ENCODE measurements at places on chromosomes 2 and 18. TPM values are rescaled to one million over a fixed set of nuclear protein-coding genes. Genes with fewer than 3 reads are reported as not detected.

DNA sequence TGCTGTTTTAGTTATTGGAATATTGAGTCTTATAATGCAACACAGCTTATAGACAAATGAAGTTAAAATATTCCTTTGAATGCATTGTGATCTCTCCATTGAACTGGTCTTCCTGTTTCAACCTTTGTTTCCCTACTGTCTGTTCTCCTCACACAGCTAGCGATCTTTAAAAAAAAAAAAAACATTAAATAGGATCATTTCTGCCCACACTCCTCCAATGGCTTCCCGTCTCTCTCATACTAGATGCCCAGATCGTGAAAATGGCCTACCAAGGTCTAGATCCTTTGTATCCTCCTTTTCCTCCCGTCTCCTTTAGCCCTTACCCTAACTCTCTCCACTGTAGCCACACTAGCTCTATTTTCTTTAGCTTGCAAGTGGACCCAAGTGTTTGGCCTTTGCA is 2.4 kb downstream of the FAM171B start:
- no peaks in the 10 kb centered on the region for H3K27me3 ChIP-seq
- no peak for DNase-seq

DNA sequence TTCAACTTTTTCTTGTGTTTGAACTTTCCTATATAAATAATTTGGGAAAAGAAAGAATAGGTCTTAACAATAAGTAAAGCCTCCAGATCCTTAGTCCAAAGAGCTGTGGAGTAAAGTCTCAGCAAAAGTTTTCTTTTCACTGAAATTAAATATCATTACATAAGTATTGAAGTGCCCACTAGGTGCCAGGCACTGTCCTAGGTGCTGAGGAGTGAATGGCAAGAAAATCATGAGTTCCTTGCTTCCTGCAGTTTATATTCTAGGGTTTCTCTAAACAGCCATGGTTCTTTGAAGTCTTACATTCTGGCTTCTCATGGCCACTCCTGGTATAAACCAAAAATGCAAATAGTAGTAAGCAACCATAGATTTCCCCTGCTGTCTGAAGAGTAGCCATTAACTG is 59.7 kb downstream of the SPP2 start:
- H3K27me3 ChIP-seq, result no peaks in the 10 kb centered on the region
- H3K27ac ChIP-seq, result no peak overlapping the region
- H3K4me1 ChIP-seq, result no peaks in the 10 kb centered on the region
- H3K36me3 ChIP-seq, result no peaks in the 10 kb centered on the region

The AKAIN1 gene
- not detected for total RNA-seq

The GNLY gene
- not detected for total RNA-seq

All from neural progenitor cell (in vitro differentiated cells).